ENCODE measurements at places on chromosomes 1 and 21.

GRCh38 chr21:43786300-43786806 is 3.0 kb upstream of the RRP1 start:
- DNase-seq, result no peak

GRCh38 chr1:154520333-154520732 is 18.1 kb upstream of the SHE start:
- no peak for DNase-seq

DNA sequence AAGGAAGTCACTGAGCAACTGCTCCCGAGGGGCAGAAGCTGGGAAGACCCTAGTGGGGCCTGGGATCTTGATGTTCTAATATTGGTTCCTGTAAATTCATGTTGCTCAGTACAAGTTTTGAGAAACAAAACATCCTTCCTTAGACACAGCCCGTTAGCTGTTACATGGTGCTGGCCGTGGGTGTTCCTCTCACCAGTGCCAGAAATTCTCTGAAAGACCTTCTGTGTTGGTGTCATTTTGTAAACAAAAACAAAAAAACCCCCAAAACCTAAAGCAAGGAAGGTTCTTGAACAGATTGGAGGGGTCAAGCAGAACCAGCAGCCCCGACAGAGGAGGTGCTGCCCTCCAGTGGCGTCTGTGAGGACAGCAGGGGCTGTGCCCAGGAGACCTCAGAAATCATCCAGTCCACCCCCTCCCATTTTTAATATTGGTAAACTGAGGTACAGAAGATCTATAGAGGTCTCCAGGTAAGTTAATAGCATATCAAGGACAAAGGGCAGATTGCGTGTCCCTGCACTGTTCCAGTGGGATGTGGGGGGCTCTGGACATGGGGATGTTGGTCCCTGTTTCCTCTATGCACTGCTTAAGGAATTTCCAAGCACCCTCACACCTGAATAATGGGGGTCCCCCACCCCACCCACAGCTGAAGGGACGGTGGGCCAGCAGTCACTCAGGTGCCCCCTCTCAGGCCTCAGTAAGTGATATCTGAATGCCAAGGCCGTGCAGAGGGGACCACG is 38.2 kb downstream of the SLC2A7 start:
- DNase-seq, result no peak

GRCh38 chr1:115676498-115677181 is 34.9 kb downstream of the VANGL1 start:
- DNase-seq, result no peak

GRCh38 chr1:24540906-24541710 is 14.8 kb upstream of the NCMAP start:
- DNase-seq, result no peak

GRCh38 chr1:168979276-168979675 is 127.2 kb upstream of the ATP1B1 start:
- no peak for DNase-seq

- DNase-seq, result no peak
These were observed 262.6 kb upstream of the SGIP1 start for GRCh38 chr1:66271216-66271903.

Data from NCI-H1092 (cell line).